ENCODE measurements at places on chromosomes 6 and 20.

DNA sequence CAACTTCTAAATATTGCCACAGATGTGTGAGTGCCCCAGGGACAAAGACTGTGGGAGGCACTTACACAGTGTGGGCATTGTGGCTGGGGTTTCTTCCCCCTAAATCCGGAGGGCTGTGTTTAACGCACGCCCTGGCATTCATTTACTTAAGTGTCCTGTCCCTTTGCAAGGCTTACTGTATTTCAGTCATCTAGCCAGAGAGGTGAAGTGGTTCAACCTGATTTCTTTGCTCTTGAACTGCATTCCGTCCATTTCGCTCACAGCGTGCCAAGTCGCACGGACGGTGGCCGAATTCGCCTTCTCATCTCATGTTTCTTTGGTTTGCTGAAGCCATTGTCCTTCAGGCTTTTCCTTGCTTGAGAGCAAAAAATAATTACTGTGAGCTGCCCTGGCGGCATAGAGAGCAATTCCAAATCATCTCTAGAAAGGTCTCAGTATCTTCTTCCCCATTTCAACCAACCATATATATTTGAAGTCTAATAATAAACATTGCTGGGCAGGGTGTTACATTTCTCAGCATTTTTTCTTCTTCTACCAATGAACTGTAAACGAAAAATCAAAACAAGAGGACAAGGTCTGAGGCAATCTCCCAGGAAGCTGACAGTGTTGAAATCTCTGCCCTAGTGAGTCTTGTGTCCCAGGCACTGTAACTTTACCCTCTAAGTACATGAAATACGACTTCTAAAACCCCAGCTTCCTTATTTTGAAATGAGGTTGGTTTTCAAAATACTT lies 16.9 kb downstream of the SYTL3 start:
- peak; percentile 54 for DNase-seq

- no peak for DNase-seq
Measured at GRCh38 chr6:30265594-30265993, 52.4 kb upstream of the TRIM26 start.

DNA sequence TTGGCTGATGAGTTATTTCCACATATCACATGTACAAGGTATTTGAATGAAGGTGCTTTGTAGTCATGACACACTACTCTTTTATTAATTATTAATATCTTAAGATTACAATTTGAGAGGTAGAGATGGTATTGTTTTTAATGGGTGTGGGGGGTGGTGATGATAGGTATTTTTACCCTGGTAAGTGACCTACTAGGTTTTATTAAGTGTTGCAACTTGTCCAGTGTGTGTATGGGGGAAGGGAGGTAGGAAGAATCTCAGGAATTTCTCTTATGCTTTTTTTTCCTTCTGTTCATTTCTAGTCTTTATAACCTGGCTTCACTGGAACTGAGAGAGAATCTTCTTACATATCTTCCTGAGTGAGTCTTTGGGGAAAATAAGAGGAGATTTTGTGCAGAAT lies 101.4 kb downstream of the LRRC1 start:
- peak; percentile 49 for DNase-seq

- no peak for DNase-seq
Measured at GRCh38 chr20:51792960-51793359, 9.4 kb downstream of the SALL4 start.

DNA sequence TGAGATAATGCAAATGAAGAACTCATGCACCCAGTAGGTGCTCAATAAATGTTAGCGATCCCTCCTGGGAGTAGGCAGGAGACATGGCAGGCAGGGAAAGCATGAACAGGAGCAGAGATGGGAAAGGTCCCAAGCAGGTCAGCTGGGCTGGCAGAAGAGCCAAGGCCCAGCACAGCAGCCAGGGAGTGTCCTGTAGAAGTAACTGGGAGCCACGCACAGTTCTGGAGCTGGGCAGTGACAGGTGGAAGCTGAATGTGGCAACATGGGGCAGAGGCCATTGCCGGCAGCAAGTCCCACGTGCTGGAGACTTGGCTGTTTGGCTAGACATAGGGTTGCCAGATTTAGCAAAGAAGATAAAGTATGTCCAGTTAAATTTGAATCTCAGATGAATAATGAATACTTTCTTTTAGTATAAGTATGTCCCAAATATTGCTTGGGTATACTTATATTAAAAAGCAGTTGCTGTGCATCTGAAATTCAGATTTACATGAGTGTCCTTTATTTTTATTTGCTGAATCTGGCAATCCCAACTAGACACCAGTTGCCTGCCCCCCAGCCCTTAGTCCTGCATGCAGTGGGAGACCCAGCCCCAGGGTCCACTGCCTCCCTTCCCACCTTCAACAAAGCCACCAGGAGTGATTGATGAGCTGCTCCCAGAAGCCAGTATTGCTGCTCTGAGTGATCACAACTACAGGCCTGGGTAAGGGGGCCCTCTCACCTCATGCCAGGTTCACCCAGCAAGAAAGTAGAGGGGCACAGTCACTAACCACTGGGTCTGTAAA lies 3.7 kb upstream of the LPIN3 start:
- no peak for DNase-seq

DNA sequence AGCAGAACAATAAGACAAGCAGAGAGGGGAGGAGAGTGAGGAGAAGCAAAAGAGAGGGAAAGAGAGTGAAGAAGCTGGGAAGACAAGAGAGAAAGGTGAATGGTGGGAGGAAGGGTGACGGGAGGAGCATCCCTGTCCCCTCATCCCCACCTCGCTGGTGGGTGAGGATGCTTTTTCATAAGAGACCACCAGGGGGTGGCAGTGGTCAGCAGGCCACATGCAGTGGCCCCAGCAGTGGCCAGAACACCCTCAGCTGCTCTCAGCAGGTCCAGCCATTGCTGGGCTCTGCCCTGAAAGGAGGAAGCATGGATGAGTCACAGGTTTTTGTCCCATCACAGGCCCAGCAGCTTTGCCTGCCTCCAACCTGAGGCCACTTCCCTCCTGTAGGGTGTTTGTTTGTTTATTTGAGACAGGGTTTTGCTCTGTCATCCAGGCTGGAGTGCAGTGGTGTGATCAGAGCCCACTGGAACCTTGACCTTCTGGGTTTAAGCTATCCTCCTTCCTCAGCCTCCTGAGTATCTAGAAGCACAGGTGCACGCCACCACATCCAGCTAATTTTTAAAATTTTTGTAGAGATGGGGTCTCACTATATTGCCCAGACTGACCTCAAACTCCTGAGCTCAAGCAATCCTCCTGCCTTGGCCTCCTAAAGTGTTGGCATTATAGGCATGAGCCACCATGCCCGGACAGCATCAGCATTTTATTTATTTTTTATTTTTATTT lies 24.0 kb downstream of the FGD2 start:
- peak; percentile 78 for DNase-seq

- no peak for DNase-seq
Measured at GRCh38 chr6:63049216-63049615, 162.1 kb upstream of the FKBP1C start.

DNA sequence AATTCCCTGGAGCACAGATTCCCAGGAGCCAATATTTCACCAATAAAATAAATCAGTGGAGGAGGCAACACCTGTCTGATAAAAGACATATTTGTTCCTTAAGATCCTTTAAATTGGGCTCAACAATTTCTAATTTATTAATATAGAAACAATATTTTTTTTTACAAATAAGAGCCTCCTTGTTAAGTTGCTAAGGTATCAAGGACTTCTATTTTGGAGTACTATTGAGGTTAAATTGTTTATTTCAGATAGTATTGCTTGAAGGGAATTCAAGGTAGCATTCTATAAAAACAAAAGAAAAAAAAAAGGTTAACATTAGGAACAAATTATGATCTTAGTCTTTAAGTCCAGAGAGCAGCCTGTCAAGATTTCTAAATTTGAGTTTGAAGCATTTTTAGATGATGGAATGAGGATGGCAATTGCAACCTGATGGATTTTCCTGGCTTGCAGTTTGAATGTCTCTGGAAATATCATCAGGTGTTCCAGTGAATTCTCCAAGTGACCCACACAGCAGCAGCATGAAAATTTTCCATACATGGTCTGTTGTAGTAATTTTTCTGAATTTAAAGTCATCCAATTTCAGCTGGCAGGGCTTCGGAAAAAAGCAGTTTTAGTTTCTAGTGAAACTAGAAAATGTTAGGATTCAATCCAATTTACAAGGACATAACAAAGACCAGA lies 19.3 kb upstream of the NCR2 start:
- DNase-seq = no peak

DNA sequence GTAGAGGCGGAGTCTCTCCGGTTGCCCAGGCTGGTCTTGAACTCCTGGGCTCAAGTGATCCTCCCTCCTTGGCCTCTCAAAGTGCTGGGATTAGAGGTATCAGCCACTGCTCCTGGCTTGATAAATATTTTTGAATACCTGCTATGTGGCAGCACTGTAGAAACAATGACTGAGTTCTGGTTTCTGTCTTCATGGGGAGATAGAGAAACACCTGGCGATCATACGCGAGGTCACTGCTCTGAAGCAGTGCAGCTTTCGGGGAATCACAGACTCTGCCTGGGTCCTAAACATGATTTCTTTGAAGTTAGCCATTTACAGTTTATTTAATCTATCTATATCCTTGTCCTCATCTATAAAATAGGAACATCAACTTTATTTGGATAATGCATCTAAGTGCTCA lies 31.2 kb downstream of the DOK5 start:
- DNase-seq = no peak

GRCh38 chr6:107592806-107593205 lies 102.9 kb downstream of the SOBP start:
- peak; percentile 10 for DNase-seq

DNA sequence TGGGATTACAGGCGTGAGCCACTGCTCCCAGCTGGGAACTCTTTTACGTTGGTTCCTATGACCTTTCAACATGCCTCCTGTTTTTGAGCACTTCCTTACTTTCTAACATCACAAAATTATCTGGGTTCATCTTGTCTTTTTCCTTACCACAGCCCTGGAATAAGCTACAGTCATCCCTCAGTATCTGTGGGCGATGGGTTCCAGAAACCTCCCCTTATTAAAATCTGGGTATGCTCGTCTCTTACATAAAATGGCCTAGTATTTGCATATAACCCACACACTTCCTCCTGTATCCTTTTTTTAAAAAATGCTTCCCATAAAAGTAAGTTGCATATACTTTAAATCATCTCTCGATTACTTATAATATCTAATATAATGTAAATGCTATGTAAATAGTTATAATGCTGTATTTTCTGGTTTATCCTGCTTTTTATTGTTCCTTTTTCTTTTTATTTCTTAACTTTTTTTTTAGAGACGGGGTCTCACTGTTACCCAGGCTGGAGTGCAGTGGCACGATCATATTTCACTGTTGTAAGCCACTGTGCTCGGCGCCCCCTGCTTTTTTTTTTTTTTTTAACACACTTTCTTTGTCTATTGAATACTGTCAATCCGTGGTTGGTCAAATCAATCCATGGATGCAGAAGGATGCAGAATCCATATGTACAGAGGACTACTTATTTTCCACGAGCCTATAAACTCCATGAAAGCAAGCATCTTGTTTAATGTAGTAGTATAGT lies 9.2 kb downstream of the RPF2 start:
- no peak for DNase-seq

- DNase-seq = no peak
Measured at GRCh38 chr20:2213401-2213800, 82.4 kb upstream of the TGM3 start.

DNA sequence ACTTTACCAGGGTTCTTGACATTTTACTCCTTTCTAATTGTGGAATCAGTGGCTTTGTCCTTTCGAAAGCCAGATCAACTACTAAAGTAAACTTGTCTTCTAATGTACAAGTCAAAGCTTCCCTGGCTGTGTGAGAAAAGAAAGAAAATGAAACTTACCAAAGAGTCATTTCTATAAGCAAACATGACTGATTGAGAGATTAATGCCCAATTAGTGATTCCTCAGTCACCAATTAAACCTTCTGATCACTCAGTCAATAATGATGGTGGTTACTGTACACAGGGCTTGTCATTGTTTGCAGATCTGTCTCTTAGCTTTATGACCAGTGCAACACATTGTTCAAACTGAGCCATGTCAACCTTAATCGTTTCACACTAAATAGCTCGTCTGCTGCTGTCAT lies 1168.4 kb upstream of the CITED2 start:
- no peak for DNase-seq

- DNase-seq = peak; percentile 68
Measured at GRCh38 chr6:2542858-2543218, 207.9 kb downstream of the MYLK4 start.

DNA sequence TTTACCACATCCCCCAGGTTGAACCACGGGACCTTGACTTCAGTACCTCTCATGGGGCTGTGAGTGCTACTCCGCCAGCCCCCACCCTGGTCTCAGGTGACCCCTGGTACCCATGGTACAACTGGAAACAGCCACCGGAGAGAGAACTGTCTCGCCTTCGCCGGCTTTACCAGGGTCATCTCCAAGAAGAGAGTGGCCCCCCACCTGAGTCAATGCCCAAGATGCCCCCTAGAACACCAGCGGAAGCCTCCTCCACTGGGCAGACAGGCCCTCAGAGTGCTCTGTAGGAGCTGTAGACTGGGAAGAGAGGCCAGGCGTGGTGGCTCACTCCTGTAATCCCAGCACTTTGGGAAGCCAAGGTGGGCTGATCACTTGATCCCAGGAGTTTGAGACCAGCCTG lies 1.2 kb upstream of the ATAT1 start:
- DNase-seq = no peak

GRCh38 chr20:24670341-24670872 lies 201.0 kb downstream of the SYNDIG1 start:
- DNase-seq = no peak

Data from fibroblast of skin of abdomen (primary cell).